Kidney glomerular epithelial cell (primary cell): ENCODE measurements at places on chromosomes 1 and 21.

GRCh38 chr1:55463814-55464475 is 248.8 kb upstream of the USP24 start:
- DNase-seq: no peak

- no peak for DNase-seq
These were observed 7.7 kb downstream of the TTLL10 start for GRCh38 chr1:1181129-1181937.

DNA sequence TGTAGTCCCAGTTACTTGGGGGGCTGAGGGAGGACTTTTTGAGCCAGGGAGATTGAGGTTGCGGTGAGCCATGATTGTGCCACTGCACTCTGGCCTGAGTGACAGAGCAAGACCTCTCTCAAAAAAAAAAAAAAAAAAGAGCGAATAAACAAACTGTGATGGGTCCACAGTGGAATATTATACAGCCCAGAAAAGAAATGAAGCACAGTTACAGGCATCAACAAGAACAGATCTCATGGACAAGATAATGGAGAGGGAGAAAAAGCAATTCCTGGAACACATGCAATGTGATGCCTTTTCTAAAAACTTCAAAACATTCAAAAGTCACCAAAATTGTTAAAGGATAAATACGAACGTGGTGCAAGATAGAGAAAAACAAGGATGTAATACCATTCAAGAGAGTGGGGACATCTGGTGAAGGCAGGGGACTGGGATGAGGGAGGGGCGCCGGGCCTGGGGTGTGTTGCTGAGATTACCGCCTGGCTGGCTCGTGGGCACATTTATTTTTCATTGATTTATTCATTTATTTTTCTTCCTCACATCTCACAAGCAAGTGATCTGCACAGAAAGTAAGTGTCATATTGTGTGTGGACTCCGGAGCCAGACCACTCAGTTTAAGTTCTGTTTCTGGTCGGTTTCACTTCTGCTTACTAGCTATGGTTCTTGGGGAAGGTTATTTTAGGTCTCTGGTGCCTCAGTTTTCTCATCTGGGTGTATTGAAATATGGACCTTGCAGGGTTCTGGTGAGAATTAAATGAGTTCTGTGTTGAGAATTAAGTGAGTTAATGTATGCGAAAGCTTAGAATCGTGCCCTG is 30.1 kb downstream of the ABCG1 start:
- DNase-seq: no peak

DNA sequence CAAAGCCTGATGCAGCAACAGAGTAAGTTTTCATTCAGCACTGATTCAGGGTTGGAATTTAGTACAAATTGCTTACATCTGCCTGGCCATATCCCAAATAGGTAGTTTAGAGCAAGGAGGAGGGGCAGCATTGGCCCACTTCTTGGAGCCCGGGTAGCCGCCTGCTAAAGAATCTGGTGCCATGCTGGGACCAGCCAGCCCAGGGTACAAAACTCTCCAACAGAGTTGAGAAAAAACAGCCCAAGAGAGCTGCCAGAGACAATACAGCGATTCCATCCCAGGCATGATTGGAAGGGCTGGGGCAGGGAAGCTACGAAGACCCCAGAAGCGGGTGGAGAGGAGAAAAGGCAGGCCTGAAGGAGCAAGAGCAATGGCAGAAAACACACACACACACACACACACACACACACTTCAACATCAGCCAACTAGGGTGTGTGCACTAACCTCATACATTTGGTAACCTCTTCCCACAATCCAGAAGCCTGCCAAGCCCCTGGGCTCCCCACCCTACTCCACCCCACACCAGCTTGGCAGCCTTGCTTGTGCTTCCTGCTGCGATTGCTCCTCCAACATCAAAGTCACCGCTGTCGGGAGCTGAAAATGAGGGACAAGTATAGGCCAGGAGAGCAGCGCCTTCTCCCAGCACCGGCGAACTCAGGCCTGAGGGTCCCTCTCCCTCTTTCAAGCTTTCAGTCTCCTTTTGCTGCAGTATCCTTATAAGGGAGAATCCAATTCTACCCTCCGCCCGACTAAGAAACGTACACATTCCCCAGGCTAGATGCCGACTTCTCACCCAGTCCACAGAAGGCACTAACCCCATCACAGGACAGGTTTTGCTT is 1.2 kb downstream of the PIK3C2B start:
- no peak for DNase-seq

DNA sequence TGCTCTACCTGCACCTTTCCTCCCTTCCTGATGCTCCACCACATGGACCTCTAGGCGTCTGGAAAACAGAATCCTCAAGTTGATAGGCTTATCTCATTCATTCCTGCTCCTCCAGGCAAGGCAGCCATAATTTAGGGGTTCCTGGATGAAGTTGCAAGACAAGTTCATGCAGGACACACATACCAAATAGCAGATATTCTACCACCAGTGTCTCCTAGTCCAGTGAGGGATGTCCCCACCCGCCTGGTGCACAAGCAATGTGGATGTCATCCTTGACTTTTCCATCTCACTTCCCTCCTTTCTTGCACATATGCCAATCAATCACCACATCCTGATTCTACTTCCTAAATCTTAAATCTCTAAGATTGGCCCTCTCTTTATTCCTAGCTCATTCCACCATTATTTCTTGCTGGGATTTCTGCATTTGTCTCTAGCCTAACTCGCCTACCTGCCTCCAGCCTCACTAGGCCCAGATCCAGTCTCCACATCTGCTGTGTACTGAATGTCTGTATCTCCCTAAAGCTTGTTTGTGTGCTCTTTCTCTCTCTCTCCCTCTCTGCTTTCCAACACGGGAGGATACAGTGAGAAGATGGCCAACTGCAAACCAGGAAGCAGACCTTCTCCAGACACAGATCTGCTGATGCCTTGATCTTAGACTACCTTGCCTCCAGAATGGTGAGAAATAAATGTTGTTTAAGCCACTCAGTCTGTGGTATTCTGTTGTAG is 40.5 kb downstream of the CD34 start:
- no peak for DNase-seq

GRCh38 chr1:156901590-156901900 is 8.0 kb downstream of the PEAR1 start:
- DNase-seq: no peak

- no peak for DNase-seq
These were observed 14.6 kb upstream of the TENT5C start for GRCh38 chr1:117591252-117591651.

DNA sequence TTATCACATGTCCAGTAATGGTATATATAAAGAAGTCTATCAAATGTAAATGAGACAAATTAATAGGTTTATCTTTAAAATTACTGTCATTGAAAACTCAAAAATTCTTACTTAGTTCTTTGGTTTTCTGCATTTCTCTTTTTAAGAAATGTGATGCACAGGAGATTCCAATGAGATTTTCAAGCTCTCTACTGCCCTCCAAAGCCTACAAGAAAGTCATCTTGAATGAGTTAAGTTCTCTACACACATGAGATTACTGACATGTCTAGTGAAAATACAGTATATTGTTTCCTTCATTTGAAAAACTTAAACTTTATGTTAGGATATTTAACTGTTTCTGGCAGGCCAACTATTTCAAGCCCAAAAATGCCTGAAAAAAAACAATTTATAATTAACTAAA is 68.8 kb downstream of the ITGB3BP start:
- DNase-seq: peak; percentile 20

DNA sequence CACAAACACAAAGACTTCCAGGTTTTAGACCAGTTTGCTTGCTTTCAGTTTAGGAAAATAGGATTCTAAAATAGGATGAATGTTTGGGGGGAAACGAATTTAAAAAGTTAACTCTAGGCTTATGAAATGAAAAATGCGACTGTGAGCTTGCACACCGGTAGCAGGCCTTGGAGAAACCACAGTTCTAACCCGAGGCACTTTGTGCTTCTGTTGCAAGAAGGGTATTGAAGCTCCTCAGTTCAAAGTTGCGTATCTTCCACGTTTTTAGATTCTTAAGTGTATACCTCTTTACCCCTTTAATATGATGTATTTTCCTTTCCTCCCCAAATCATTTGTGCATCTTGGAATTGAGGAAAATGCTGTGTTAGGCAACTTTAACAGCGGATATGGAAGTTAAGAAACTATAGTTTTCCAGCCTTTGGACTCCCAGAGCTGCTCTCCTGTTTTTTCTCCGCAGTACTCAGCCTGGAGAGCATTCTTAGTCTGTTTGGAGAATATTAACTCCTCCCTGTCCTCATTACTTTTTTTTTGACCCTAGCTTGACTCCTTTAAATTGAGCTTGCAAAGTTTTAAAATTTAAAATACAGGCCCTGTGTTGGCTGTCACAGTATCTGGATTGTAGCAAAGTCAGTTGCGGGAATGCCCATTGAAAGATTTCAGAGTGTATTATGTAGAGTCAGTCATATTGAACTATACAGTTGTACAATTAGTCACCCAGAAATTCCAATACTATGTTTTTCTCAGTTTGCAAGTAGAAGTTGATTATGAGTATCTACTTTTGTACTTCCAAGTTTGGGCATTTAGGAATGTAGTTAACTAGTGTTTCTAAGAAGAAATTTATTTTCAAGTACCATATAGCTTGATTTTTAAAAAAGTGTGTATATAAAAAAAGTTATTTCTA is 2.6 kb downstream of the MRPS6 start:
- DNase-seq: peak; percentile 17

- DNase-seq: no peak
These were observed 37.6 kb downstream of the C1orf87 start for GRCh38 chr1:60035921-60036320.

- no peak for DNase-seq
These were observed 30.1 kb downstream of the EDN2 start for GRCh38 chr1:41454406-41454805.

DNA sequence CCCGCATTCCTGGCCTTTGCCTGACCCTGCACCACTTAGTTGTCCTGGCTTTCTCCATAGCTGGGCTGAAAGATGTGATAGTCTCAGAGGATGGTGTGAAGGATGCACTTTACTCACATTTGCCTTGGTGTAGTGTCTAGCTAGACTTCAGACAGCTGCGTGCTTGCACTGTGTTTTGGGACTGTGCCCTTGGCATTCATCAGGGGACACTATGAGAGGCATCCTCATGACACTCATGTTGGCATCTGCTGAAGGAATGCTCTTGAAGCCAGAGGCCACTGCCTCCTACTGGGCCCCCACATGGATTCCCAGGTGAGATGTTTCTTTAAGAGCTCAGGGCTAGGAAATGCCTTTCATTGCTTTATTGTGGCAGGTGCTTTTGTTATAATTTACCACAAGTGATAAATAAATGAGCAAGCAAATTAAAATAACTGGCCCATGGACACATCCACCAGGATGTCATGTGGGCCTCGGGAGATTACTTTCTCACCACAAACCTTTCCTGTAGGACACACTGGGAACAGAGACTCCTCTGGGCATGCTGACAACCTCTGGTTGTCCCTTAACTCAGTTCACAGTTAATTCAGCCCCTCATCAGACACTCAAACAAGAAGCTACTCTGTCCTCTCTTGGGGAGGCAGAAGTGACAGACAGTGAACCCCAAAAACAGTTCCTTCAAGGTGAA is 99.4 kb upstream of the SPATA6 start:
- no peak for DNase-seq

GRCh38 chr1:161941726-161942436 is 81.8 kb downstream of the OLFML2B start:
- DNase-seq: no peak

DNA sequence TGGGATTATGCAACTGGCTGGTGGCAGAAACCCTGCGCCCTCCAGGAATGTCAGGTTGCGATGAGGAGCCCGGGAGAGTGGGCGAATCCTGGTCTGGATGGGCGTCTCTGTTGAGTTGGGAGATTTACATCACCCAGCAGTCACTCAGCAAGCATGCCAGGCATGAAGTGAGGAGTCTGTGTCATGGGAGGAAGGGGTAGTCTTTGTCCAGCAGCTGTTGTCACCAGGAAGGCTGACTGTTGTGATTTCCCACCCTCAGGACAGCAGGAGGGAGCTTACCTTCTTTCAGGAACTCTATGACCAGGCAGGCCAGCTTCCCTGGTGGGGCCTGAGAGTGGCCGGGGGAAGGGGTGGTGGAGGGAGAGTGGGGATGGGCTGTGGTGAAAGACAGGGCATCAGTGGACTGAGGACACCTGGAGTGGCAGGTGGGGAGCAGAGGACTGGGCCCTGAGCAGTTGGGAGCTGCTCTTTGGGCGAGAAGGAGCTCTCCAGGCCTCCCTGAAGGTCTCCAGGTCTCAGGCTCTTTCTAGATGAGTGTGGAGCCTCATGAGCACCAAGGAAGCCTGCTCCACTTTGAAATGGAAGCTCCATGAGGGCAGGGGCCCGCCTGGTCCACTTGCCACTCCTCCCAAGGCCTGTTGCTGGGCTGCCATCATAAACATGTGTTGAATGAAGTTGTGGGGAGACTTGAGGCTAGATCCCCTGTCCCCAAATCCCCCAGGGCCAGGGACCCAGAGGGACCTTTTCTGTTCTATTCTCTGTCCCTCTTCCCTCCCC is 21.3 kb upstream of the PKP1 start:
- no peak for DNase-seq

DNA sequence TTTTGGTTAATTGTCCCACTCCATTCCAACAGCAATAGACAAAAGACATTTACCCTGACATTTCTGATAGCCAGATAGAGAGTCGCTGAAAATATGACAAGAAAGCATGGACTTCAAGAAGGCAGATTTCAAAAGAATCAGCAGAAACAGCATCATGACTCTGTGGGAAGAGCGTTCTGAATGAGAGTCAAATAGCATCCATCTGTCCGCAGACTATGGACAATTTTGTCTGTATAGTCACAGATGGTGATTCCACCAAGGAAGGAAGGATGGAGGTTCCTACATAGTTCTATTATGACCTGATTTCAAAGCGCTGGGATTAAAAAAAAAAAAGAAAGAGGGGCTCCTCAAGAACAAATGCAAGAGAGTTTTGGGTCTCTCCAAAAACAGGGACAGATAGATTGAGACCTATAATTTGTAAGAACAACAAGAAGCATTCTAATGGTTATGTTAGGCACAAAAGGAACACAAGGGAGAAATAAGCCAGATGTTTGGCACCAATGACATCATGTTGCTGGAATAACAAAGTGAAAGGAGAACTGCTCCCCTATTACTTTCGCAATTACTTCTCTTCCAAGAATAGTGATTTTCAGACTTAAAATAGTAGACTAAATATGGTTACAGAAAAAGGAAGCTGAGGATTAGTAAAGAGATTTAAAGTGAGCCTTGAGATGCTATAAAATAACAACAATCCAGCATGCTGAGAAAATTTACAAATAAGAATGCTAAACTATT is 28.5 kb downstream of the NIBAN1 start:
- no peak for DNase-seq

- no peak for DNase-seq
These were observed 2.7 kb upstream of the CD84 start for GRCh38 chr1:160581961-160582360.
